ENCODE measurements at places on chromosomes 4 and X.

GRCh38 chrX:19515615-19516105, 352 bp upstream of the MAP3K15 start:
- no peak for DNase-seq

DNA sequence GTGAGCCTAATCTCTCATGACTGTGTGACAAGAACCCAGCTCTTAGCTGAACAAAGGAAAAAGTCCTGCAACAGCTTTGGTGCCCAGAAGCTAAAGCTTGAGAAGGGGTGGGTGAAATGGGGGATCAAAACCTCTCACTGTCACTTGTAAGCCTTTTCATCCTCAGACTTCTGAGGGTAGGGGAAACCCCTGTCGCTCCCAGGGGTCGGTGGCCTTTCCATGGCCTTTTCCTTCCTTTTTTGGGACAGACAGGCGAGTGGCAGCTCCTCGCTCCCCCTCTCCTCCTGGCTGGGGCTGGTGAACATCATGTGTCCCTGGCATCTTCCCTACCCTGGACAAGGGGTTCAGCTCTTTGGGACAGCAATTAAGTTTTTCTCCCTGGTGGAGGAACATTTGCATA, 78.2 kb downstream of the FAM47A start:
- no peak for DNase-seq

DNA sequence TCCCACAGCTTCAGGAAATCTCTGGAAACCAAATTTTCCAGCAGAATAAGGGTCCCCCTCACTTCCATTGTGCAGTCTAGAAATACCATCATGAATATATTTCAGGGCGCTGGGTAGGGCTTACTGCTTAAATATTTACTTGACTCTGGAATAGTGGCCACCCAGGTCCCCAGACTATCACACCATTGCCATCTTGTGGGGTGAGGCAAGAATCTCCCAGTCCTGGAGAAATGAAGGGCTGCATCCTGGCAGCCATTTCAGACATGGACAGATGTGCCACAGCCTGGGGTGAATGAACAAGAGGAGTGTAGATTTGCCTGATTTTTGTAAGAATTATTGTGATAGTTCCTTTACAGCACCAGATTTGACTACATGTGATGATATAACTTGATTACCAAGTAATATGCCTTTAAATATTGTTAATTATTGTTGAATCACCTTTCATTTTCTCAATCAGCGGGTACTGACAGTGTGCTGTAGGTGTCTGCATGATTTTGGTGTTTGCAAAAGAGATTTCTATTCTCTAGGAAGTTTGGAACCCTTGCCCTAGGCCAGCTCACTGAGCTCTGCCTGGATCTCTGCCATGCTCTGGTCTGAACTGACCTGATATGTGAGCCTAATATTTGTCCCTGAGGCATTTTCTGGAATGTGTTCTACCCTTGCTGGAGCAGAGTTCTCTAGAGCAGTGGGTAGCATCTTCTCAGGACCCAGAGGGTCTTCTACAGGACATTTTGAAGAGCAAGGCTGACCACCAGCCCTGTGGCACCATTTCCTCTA, 183.4 kb downstream of the KIT start:
- DNase-seq, result no peak

- no peak for DNase-seq
Observed at GRCh38 chr4:76215077-76215476, 1.5 kb upstream of the SCARB2 start.

DNA sequence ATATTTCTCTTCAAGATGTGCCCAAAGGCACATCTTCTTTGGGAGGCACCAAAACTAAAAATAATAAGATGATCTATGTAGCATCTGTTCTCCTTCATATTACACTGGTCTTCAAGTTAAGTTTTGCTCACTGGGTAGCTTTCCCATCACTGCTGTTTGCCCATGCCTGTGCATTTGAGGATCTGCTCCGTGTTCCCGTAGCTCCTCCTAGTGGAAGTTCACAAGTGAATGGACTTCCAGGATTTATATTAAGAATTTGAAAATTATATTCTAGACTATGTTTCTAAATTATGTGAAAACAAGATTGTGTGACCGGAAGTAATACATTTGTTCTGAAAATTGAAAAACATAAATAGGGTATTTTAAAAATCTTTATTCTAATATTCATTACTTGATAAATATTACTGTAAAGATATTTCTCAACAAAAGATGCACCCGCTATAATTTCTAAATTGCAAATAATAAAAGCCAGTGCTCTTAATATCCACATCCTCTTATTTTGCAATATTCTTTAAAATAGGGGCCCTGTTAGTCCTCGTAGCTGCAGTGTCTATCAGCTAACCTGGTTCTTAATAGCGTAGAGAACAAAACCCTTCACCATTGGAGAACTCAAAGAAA, 147.7 kb downstream of the RBM46 start:
- DNase-seq, result no peak

All from stimulated activated effector memory CD8-positive, alpha-beta T cell treated with anti-CD3 and anti-CD28 coated beads, Interleukin-12 subunit alpha, Interleukin-12 subunit beta, amount 100 ng/mL, for 72 hours (primary cell).